ENCODE measurements at places on chromosomes 2 and 18.

- no peak for DNase-seq
Measured at GRCh38 chr2:15754703-15755099, 163.0 kb downstream of the DDX1 start.

- DNase-seq = no peak
Measured at GRCh38 chr2:47025969-47026610, 110.5 kb upstream of the MCFD2 start.

- no peak for DNase-seq
Measured at GRCh38 chr2:116692988-116693387, 1121.5 kb upstream of the DDX18 start.

DNA sequence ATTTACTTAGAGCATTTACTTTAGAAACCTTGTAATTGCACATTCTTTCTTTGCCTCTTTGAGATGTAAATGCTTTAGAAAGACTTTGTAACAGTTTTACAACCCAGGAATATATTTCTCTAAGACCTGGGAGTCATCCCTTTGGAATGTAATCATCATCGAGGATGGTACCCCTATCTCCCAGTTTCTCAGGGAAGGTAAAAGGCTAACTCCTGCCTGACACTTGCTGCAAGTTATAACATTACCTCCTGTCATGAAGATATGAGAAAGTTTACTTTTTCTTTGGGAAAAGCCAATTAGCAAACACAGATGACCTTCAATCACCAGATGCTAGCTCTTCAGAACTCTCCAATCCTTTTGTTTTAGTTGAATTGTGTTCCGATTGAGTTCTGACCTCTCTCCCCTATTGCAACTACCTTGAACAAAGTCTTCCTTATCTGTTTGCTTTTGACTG lies 420.3 kb upstream of the FSIP2 start:
- no peak for DNase-seq

All from thoracic aorta (tissue), 2 donors.